Aorta (tissue), 5 donors: ENCODE measurements at places on chromosomes 11 and 22.

DNA sequence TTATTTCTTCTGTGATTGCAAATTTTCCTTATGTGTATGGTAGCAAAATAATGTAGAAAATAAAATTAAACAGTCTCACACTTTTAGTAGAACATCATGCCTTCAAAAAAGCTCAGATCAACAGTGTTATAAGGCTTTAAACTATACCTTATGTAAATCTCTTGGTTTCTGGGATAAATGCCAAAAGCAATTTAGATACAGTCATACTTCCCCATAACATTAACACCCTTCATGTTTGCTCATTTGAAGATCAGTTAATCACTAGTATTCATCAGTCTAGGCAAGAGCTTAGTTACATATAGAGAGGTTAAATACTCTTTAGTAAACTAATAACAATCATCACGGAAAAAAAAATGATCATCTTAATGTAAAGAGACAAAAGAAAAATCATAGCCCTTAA, 421.8 kb upstream of the ANO3 start:
- no peak for DNase-seq

GRCh38 chr11:61752117-61752924, at the start of gene MYRF:
TSS of gene MYRF (plus strand) at chr11:61752636. CDS start at chr11:61752745, 109 bp downstream.
- DNase-seq = no peak

- DNase-seq = peak; percentile 24
Measured at GRCh38 chr11:61830237-61831105, 2.4 kb downstream of the FADS2 start.

DNA sequence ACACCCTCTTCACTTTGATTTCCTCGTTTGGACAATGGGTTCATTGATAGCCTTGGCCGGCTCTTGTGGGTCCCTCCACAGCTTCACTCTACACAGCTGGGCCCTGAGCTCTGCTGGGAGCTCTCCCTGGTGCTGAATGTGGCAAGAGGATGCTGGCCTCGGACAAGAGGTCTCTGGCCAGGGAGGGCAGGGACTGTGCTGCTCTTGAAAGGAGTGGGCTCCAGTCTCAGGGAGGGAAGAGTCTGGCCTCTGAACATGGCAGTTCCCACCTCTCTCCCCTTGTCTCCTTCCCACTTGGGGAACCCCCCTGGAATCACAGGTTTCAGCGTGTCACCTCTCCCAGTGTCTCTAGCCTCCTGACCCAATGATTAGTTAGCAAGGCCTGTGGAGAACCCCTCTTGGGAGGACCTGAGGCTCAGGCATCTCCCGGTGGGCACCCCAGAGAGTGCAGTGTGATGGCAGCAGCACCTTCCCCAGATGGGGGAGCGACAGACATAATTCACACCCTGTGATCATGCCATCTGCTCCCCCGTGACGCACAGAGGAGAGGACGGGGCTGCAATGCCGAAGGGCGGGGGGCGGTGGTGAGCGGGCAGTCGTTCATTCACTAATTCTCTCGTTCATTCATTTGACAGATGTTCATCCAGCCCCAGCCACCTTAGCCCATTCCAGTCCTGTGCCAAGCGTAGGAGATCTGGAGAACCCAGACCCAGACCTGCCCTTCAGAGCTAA, 2.8 kb upstream of the CABP7 start:
- no peak for DNase-seq

DNA sequence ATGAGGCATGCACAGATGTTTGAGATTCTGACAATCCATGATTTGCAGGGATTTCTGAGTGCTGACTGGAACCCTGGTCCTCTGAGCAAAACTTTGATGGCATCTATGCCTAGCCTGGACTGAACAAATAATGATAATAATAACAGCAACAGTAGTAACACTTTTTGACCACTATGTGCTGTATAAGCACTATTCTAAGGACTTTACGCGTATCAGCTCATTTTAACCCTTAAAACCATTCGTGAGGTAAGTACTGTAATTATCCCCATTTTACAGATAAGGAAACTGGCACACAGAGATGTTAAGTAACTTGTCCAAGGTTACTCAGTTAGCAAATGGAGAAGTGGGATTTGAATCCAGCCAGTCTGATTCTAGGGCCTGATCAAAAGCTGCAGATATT, 168.4 kb downstream of the C11orf91 start:
- no peak for DNase-seq

GRCh38 chr11:2549876-2550605, 105.2 kb downstream of the KCNQ1 start:
- DNase-seq = peak; percentile 66

DNA sequence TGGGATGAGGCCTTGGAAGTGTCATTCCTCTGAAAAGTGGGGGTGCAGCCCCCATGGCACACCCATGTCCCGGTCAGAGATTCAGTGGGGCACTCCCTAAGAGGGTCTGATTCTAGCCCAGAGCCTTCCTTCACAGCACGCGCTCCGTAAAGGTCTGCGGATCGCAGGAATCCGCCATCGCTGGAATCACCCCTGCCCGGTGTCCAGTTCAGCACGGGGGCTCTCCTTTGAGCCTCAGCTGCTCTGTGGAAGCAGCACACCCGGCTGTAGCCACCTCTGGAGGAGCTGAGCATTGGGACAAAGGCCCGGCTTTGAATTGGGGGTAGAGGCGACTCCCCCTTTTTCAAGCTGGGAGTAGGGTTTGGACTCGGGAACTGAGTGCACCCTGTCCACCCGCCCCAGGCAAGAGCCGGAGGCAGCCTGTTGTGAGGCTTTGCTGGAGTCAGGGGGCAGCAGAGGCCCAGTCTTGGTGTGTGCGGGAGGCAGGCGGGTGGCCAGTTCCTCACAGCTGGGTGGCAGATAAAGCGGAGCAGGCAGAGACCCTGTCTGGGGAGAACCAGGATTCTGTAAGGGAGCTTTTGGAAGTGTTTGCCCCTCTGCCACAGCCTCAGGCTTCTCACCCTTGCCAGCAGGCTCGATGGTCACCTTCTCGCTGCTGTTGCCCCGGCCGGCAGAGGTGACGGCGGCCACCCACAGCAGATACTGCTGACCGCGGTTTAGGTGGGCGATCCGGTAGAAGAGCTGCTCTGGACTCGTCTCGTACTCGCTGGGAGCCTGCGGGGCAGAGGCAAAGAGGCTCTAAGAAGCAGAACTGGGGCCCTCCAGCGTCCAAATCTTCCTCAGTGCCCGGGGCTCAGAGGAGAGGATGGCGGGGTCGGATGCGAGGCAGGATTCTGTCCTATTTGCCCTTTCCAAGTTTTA, 115.9 kb downstream of the CEP164 start:
- DNase-seq = peak; percentile 79

DNA sequence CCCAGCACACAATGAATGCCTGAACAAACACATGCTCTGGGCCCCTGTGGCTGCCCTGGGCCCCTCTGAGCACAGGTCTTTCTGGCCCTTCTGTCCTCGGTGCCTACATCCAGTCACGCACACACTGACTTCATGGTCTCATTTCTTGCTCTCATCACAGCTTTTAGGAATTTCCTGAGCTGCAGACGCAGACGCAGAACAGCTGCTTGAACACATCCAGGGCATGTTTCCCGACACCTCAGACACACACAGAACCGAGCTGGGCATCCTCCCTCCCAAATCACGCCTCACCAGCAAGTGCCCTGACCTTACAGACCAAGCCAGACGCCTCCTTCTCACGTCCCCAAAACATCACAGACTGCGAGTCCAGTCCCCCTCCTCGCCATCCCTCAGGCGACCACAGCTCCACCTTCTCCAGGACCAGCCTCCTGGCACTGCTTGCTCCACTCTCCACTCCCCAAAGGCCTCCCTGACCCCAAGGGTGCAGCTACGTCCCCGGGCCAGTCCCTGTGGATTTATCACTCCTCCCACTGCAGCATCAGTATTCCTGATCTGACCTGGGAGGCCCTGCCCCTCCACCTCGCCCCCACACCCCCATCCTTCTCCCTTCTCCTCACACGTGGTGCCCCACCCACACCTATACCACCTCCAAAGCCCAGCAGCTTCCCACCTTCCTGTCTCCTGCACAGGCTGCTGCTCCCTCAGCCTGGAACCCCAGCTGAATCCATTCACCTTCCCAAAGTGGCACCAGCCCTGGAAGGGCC, 12.9 kb downstream of the SIRT3 start:
- DNase-seq = no peak

DNA sequence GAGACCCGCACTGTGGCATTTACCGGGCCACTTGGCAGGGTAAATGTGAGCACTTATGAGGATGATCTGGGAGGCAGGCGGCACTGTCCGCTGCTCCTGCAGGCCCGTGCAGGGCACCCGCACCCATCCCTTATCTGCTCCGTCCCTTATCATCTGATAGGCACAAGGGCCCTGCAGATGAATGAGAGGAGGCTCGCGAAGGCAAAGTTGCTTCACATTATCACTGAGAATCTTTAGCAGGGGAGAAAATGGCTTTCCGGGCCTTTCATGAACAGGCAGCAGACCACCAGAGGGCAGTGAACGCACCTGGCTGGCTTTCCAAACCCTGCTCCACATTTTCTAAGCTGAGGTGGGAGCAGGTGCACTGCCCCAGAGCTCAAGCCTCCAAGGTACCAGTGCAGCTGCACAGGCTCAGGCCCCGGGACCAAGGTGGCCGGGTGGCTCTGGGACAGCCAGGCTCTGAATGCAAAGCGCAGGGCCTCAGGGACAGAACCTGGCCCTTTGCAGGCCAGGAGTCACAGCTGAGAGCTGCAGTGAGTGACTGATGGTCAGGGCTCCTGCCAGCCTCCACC, 165.6 kb downstream of the SHANK2 start:
- DNase-seq = no peak

DNA sequence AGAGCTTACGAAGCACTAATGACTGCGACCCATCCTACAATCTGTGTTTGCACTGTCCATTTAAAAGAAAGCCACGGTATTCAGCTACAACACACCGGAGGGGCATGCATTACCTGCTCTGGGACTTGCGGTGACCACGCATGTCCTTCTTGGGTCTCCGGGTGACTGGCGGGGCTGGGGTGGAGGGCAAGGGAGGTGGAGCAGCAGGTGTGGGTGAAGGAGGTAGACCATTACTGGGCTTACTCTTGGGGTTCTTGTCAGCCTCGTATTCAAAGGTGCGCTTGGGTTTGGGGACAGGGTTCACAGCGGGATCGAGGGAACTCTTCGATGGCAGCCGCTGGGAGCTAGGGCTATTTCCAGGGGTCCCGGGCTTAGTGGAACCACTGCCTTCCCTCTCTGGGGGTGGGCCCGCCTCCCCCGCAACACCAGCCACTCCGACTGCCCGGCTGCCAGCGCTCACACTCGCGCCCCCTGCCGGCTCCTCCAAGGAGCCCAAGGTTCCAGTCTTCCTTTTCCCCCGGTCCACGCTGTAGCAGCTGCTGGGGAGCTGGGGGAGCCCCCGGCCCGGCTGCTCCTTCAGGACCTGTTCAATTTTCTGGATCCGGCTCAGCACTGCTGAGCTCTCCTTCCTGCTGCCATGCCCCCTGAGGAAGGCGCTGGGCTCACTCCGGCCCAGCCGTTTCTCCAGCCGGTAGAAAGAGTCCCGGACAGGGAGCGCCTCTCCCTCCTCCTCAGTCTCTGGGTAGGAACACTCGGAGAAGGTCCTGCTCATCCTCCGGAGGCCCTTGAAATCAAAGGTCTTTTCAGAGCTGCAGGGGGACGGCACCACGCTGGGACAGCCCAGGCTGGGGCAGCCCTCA, 47.5 kb downstream of the RPL27A start:
- peak; percentile 68 for DNase-seq

GRCh38 chr11:121444526-121444925, 7.6 kb upstream of the SORL1 start:
- DNase-seq = no peak

GRCh38 chr22:17984114-17984513, 40.2 kb downstream of the MICAL3 start:
- DNase-seq = no peak

DNA sequence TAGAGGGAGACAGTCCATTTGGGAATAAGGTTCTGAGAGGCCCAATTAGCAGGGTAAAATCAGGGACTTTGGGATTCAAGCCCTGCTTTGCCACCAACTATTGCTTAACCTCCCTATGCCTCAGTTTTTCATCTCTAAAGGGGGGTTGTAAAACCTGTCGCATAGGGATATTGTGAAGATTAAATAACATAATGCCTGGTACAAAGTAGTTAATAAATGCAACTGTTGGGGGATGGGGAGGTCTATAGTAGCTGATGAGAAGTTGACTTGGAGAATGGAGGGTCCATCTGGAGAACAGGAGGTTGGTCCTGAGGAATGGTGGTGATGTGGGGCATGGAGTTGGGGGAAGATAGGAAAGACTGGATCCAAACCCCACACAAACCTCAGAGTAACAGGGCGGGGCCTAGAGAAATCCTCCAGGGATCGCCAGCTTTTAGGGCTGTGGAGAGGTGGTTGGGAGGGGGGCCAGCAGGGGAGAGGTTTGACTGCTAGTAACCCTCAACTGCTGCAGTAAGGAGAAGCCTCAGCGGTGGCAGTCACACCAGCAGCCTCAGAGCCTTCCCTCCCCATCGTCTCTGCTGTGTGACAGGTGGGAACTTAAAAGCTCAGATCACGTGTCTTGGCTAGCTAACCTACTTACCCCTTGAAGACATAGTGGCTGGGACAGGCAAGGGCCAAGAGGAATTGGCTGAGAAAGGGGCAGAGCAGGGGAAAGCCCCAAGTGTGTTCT, 1.1 kb upstream of the ABCG4 start:
- DNase-seq = no peak
